Bronchial epithelial cell (primary cell): ENCODE measurements at places on chromosomes 12 and 14.

DNA sequence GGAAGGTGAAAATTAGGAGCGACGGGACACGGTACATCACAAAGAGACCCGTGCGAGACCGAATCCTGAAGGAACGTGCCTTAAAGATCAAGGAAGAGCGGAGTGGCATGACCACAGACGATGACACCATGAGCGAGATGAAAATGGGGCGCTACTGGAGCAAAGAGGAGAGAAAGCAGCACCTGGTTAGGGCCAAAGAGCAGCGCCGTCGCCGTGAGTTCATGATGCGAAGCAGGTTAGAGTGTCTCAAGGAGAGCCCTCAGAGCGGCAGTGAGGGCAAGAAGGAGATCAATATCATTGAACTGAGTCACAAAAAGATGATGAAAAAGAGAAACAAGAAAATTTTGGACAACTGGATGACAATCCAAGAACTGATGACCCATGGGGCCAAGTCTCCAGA is 385.3 kb downstream of the PDZRN4 start:
- no peak for DNase-seq

GRCh38 chr12:51527966-51528365 is 63.1 kb upstream of the SCN8A start:
- DNase-seq: no peak

GRCh38 chr12:109822951-109823411 is 10.2 kb downstream of the TRPV4 start:
- DNase-seq: peak; percentile 13

DNA sequence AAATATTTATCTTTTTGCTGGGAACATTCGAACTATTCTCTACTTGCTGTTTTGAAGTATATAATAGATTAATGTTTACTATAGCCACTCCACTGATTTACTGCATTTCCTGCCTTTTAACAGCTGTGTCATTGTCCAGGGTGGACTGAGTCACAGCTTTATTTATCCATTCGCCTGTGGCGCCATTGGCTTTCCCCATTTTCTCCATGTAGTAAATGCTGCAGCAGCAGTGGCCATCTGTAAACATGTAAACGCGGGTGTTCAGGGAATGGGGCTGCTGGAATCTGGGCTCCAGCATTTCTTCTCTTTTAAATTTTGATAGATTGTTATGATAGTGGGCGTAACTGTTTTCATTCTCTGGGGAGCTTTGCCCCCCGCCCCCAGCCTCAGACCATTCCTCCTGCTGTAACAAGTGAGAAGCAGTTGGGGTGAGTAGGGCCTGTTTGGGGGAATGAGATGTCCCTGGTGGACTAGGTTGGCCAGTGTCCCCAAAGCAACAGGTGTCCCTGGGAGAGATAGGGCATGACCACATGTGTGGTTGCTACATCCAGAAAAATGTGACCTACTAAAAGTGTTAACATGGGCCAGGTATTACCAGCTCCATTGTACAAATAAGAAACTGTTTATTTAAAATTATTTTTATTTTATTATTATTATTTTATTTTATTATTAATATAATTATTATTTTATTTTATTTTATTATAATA is 32.9 kb downstream of the RIN3 start:
- no peak for DNase-seq

DNA sequence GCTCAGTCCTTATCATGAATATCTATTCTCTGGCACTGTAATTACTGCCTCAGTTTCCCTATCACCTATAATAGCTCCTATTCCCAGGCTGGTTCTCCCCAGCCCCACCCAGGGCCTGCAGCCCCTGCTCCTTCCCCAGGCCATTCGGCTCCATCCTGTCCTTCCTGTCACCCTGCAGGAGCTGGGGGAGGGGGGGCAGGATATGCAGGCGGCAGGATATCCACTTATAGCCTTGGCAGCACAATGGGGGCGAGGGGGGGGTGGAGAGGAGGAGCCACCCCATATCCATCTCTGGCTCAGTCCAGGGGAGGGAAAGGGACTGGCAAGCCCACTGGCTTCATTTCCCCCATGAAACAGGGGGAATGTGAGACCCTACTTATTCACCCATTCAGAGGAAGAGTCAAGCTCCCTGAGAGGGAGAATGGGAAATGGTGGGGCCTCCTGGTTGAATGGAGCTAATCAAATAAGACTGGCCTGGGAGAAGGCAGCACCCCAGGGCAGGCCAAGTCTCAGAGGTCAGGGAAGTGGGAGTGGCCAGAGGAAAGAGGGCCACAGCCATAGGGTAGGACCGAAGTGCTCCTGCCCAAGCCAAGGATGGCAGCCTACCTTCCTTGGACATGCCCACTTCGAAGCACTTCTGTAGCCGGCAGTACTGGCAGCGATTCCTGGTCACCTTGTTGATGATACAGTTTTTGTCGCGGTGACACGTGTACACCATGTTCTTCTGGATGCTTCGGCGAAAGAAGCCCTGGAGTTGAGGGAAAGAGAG is 7.8 kb upstream of the ITGB7 start:
- no peak for DNase-seq

DNA sequence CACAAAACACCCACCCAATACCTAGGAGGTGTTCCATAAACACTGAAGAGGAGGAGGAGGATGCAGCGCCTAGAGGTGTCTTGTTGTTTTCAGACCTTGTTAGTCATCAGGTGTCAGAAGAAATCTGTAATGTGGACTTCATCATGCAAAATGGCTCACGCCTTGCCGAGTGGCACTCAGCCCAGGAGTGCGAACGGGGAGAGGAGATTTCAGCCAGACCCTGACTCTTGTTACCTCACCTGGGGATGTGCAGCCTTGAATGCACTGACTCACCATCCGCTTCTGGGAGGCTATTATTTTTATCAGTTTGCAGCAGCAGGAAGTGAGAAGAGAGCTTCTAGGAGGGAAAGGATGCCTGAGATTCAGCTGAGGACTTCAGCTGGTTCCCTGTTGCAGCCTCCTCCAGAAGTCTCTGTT is 48.2 kb upstream of the PLXNC1 start:
- peak; percentile 93 for DNase-seq

DNA sequence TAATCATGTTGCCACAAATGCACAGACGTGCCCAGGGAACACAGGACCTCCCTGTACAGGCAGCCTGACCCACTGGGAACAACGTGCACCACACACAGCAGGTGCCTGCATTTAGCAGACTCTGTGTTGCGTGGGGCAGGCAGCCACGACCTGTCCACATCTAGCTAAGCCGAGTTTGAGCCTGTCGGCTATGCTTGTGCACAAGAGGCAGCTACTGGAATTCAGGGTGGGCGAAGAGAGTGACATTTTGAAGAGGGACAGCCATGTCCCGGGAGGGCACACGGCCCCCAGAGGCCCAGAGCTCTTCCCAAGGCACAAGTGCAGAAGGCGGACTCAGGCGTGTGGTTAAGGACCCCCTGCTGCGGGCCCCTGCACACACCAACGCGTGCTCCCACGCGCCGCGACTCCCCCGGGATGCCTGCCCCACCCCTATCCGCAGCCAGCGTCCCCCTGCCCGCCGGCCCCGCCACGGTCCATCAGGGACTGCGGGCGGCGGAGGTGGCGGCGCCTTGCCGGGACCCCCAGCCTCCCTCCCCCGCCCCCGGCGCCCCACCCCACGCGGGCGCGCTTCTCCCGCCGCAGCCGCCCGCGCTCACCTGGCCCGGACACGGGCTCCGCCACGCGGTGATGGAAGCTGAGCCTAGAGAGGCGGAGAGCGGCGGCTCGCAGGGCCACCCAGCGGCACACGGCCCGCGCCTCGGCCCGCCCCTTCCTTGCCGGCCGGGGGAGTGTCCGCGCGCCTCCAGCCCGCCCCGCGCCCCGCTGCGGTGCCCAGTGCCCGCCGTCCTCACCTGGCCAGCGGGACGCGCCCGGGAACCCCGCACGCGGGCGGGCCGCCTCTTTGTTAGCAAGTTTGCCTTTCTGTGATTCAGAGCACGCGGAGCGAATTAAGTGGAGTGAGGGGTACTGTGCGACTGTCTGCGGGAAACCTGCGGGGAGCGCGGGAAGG is 125.3 kb upstream of the PRMT8 start:
- peak; percentile 6 for DNase-seq

DNA sequence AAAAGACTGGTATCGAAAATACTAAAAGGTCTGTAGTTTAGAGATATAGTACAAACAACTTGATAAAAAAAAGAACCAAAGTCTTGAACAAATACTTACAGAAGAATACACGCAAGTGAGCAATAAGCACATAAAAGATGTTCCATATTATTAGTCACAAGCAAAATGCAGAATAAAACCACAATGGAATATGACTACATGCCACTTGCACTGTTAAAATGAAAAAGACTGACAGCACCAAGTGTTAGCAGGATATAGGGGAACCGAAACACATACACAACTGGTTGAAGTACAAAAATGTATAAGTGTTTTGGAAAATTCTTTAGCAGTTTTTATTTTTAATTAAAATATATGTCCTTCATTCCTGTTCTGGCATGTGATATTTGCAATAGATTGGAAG is 3.6 kb downstream of the CLEC2A start:
- no peak for DNase-seq

DNA sequence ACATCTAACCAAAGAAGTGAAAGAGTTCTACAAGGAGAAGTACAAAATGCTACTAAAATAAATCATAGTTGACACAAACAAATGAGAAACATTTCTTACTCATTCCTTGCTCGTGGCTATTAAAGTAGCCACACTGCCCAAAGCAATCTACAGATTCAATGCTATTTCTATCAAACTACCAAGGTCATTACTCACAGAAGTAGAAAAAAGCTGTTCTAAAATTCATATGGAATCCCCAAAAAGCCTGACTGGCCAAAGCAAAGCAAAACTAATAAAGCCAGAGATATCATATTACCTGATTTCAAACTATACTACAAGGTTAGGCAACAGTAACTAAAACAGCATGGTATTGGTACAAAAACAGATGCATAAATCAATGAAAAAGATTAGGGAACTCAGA is 305.6 kb downstream of the RPAP3 start:
- DNase-seq: no peak

- DNase-seq: no peak
Measured at GRCh38 chr12:2769866-2770533, 24.8 kb upstream of the FKBP4 start.

DNA sequence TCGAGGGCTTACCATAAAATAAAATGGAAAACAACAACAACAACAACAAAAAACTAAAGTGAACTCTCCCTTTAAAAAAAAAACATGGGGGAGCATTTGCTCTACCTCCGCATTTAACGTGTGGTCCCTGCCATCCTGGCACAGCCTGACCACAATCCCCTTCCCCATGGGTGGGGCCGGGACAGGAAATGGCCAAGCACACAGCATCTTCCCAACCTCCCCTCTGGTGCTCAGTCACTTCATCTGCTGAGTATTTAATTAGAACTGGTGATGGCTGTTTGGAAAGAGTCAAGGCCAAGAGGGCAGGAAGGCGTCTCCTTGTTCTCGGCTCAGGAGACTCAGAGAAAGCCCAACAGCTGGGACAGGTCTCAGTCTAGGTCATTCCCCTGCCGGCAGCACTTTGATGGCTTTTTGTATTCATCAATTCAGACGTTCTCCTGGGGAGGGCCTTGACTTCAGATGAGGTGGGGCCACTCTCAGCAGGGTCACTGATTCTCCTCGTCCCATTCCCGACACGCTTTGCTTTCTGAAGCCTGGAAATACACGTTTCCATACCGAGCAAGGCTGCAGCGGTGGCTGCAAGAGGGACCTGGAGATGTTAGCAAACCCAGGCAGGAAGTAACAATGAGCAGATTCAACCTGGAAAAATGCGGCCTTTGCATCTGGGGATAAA is 44.4 kb downstream of the ANO2 start:
- no peak for DNase-seq

GRCh38 chr12:109449845-109450532 is 27.1 kb downstream of the KCTD10 start:
- DNase-seq: no peak

DNA sequence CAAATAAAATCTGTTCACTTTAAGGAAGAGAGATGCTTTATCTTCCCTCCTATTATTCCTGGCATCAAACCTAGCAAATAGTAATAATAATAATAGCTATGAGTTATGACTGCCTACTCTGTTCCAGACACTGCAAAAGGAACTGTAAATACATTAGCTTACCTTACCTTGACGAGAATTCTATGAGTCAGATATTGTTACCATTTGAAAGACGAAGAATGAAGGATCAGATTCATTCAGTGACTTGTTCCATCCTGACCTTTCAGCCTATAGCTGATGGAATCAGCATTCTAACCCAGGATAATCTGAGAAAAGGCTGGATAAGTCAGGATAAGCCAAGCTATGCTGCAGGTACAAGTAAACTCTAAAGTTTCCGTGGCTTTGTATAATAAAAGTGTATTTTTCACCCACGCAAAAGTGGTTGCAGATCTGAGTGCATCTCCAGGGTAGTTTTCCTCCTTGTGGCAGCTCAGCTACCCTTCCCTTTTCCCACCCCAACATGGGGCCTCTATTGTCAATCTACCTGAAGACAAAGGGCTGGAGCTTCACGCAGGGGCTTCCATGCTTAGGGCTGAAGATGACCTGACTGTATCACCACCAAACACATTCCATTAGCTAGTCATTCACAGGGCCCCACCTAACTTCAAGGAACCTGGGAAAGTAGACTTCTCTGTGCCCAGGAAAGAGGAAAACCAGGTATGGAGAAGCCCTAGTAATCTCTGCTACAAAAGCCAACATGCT is 57.2 kb upstream of the CCND2 start:
- peak; percentile 81 for DNase-seq

DNA sequence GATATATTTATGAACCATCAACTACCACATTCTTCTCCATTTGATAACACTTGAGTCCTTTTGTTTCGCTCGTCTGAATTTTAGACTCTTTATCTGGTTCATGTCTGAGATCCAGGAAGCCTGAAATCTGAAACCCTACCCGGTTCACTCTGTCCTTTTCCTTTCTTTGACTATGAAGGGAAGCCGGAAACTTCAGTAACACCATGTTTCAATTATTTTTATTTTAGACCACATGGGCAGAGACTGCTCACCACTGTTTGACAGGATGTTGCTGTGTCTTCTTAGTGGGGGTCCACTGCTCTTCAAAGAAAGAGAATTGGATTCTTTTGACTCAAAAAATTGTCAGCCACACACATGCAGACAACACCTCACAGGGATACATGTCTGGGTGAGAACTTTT is 331.9 kb upstream of the FLRT2 start:
- DNase-seq: no peak

GRCh38 chr14:75702122-75702521 is 41.1 kb downstream of the TTLL5 start:
- DNase-seq: no peak

DNA sequence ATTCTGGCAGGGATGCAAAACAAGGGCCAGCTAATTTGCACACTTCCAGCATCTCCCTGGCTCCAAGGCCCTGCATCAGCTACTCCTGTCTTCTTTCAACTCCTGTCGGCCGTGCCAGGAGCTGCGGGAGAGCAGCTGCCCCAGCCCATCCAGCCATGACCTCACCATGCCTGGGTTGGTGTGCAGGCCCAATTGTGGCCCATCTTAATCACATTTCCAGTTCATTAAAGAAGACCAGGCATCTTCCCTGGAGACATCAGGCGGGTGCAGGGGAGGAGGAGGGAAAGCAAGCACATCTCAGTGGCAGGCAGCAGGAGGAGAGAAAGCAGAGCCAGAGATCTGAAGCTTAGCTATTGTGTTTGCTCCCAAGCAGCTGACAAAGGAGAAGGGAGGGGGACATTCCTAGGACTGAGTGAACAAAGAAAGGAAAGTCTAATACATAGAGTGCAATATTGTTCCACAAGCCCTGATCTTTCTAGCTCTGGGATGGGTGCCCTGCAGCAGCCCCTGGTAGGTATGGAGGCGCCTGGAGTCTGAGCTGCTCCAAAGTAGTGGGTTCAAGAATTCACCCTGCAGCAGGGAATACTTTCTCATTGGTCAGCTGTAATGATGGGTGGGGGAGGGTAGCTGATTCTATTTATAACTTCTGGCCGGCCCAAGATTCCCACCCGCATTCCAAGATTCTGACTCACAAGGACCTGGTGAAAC is 40.1 kb downstream of the VWF start:
- peak; percentile 65 for DNase-seq
